ENCODE measurements at places on chromosomes 12 and 14. TPM values are rescaled to one million over a fixed set of nuclear protein-coding genes. Genes with fewer than 3 reads are reported as not detected.

DNA sequence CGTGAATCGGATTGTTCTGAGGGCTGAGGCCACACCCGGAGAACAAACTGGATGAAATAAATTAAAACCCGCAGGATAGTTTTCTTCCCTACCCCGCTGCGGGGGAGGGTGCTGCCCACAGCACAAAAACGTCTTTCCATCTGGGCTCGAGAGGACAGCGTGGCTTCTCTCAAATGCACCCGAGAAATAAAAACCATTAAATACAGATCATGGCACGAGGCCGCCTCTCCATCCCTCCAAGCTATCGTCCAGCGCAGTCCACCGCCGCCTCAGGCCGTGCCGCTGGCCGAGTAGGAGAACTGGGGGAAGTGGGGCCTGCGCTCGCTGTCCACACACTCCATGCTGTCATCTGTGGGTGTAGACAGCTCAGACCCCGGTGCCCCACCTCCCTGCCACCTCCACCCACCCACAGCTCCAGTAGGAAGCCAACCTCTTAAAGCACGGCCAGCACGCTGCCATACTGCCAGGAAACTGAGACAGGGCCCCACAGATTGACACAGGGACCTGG, 17.2 kb downstream of the SIVA1 start:
- no peak for DNase-seq

GRCh38 chr12:13154027-13154538, 42.4 kb upstream of the EMP1 start:
- no peak for DNase-seq

DNA sequence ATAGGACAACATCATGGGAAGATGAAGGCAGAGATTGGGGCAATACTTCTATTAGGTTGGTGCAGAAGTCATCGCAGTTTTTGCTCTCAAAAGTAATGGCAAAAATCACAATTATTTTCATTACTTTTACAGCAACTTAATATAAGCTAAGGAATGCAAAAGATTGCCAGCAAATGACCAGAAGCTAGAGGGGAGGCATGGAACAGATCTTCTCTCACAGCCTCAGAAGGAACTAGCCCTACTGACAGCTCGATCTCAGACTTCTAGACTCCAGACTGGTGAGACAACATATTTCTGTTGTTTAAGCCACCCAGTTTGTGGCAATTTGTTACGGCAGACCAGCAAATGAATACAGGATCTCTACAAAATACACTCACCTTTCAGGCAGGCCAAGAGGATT, 348.5 kb upstream of the TBX3 start:
- DNase-seq: no peak

CEP128 gene
- polyA plus RNA-seq: 1.8 TPM

Measured in AG04450 (cell line).